Body of pancreas (tissue), 4 donors: ENCODE measurements at places on chromosomes 4 and X. TPM values are rescaled to one million over a fixed set of nuclear protein-coding genes. Genes with fewer than 3 reads are reported as not detected.

DNA sequence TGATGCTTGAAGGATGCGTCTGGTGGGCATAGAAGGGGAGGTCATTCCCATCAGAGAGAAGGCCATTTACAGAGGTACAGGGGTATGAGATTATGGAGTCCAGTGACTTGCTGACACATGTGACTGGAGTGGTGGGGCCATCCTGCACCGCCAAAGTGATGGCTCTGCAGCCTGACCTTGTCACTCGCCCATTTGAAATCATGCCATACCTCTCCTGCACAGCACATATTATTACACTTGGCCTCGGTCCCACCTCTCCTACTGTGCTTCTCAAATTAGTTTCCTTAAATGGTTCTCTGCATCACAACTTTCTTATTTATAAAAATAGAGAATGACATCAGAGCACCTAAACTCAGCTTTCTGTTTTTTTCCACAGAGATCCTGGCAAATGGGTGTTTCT, 60.7 kb upstream of the HAND2 start:
- no peak for DNase-seq

GRCh38 chr4:163662768-163663167, 168.3 kb downstream of the TMA16 start:
- no peak for DNase-seq

The GATA1 gene
- not detected for total RNA-seq

DNA sequence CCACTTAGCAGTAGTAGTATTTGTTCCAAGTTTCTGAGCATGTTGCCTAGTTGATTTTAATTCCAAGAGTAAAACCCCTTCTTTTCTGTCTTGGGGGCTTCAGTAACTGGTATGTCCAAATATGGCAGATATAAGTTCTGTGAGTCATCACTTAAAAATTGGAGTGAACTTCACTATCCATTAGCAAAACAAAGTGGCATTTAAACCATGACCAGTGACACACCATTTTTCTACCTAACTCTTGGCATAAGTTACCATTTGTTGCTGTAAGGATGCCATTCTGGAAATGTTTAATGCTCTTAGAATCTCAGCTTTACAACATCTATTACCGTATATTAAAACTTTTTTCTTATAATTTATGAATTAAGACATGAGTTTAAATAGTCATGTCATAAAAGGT, 102.0 kb downstream of the CBR4 start:
- no peak for DNase-seq

The RP2 gene
- 0.99 TPM for total RNA-seq

- no peak for DNase-seq
These were observed 93.2 kb downstream of the MBNL3 start for GRCh38 chrX:132395645-132396044.
